ENCODE measurements at places on chromosomes 2 and 18.

- DNase-seq, result no peak
Observed at GRCh38 chr2:8676191-8676920, 5.5 kb upstream of the ID2 start.

- no peak for DNase-seq
Observed at GRCh38 chr2:38218591-38218991, 142.6 kb upstream of the CYP1B1 start.

- DNase-seq, result no peak
Observed at GRCh38 chr2:207995887-207996286, 29.4 kb downstream of the PLEKHM3 start.

GRCh38 chr2:58484221-58484620 is 243.1 kb upstream of the FANCL start:
- no peak for DNase-seq

GRCh38 chr2:221671515-221671914 is 99.4 kb upstream of the EPHA4 start:
- DNase-seq, result no peak

DNA sequence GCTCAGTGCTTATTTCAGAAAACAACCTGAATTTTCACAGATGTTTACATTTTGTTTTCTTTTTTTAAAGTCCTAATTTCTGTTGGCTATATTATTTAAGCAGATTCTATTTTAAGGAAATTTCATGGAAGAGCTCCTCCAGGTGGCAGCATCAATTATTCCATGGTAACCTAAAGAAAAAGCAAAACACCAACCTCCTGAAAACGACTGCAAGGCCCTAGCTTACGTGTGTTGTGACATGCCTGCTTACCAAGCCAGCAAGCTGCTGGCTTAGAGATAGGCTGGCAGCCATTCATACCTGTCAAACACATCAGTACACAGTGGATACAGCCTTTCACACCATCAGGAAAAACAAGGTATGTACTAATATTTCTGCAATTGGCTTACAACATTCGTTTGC is 64.9 kb downstream of the LPIN2 start:
- no peak for DNase-seq

DNA sequence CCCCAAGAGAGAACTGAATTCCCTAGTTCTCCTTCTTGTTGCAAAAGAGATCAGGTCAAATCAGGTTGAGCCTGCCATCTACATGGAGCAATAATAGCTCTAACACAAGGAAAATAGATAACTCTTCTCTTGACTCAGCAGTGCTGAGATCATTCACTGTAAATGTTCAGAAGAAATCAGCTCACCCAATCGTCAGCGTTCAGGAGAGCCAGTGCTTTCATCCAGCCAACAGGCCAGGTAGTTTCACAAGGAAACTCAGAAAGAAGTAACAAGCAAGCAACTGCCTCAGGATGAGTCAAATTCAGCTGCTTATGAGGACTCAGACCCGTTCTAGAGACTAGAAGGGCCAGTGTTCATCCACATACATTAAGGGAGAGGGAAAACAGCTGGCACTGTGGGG is 5.9 kb downstream of the LMAN2L start:
- no peak for DNase-seq

DNA sequence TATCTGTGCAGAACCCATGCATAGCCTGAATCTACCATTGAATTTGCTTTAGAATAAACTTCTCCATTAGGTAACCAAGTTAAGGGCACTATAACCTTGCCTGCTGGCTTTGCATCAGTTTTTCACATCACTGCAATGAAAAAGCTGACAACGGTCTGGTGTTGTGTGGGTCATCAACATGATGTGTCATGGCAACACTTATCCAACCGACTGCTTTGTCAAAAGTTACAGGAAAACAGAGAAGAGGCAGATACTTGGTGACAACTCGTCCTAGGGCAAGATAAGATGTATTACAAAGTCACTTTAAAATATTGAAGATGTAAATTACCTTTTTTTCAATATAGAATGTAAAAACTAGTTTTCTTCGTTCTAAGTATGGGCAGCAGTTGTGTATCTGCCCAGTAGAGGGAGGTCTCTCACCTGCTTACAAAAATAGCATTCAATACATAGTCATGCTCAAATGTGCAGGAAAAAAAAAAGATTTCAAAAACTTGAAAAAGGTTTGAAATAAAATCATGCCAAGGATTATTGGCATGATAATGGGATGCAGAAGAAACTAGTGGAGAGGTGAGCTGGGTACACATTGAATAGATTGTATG is 96.3 kb downstream of the EVA1A start:
- DNase-seq, result no peak

GRCh38 chr2:96207774-96208142 is 869 bp downstream of the STARD7 start:
- DNase-seq, result no peak

- DNase-seq, result no peak
Observed at GRCh38 chr2:119723186-119723585, 36.5 kb upstream of the PTPN4 start.

DNA sequence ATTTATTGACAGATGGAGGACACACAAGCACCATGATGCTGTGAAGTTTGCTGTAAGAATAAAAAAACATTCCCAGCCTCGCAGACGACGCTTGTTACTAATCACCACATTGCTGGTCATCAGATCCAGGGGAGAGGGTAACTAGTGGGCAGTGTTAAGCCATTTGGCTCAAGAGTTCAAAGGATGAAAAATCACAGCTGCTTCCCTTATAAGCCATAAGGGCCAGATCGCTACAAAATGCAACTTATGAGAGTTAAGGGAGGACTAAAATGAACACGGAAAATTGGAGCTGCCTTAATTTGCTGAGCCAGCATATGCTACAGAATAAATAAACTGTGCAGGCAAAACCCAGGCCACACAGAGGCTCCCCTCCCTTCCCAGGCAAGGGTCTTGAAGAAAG is 522.6 kb downstream of the TDRD15 start:
- no peak for DNase-seq

GRCh38 chr2:70043252-70043875 is 43.9 kb upstream of the PCBP1 start:
- no peak for DNase-seq

GRCh38 chr18:76982841-76983583 is 149.6 kb downstream of the MBP start:
- DNase-seq, result peak; percentile 25

GRCh38 chr2:101773137-101773536 is 75.6 kb downstream of the MAP4K4 start:
- DNase-seq, result no peak

DNA sequence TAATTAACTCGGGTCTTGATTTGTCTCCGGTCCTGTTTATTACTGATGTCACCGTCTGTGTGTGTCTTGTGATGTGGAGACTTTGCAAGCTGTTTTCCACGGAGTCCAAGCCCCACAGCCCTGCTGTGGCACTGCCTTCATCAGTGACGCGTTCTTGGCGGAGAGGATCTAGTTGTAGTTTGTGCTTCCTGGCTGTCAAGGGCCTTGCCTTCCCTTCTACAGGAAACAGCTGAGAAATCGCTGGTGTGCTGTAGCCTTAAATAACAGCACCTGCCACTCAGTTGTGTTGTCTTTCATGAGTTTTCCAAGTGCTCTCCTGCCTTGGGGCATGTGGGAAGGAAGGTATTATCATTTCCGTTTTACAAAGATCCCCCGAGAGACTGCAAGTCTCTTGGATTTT is 26.3 kb downstream of the CTIF start:
- no peak for DNase-seq

- DNase-seq, result peak; percentile 98
Observed at GRCh38 chr2:239990966-239991365, 34.2 kb downstream of the NDUFA10 start.

DNA sequence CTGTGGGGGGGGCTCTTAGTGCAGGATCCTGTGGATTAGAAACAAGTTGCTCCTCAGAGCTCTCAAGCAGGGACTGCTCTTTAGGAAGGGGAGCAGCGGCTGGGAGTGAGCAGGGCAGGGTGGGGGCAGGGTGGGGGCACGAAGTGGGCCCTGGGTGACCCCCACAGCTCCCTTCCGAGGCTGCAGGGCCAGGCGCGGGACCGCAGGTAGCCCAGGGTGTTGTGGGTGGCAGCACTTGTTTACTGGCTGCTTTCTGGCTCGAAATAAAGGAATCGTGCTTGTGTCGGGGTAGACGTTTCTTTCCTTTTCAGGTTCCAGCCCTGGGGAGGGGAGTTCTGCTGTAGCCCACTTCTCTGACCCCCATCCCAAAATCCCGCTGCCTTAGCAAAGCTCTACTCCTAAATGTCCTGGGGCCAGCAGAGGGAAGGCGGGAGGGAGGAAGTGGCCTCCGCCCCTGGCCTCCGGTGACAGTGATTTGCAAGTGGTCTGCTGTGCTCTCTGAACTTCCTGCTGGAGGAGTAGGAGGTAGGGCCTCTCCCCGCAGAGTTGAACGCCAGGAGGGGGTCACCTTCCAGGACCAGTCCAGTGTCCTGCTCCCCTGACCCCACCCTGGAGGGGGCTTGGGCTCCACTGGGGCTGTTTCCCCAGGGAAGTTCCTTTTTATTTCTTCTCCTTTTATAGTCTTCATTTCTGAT is 8.3 kb downstream of the NEU4 start:
- no peak for DNase-seq

- peak; percentile 44 for DNase-seq
Observed at GRCh38 chr2:187581125-187581896, 27.1 kb upstream of the TFPI start.

DNA sequence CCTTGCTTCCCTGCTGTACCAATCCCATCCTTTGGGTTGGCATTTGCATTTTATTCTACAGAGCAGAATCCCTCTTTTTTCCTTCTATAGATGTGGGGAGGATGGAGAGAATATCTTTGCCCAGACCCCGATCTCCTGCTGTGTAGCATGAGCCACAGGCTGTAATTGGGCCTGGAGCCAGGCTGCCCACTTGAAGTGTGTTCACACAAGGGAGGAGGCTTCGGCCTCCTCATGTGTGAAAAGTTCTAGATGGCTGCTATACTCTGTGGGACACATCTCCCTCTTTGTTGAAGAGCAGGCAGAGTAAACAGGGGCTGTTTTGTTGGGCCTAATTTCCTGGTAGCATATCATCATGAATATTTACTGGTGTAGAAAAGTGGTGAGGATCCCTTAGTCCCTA is 126.3 kb downstream of the XRCC5 start:
- DNase-seq, result no peak

DNA sequence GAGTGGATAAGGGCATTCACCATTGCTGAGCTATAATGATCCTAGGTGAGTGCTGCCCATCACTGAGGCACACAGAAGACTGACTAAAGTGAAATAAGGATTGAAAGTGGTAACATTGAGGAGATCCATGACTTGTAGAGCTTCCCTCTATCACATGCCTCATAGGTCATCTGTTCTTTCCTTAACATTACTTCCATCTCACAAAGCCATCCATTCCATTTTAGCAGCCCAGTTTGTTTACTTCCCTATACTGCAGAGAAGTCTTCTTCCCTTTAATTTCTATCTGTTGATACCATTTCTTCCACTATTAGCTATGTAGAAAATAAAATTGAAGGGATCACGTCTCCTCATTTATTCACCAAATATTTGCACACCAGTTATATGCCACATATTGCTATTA is 32.1 kb downstream of the ME2 start:
- no peak for DNase-seq

- no peak for DNase-seq
Observed at GRCh38 chr2:66573821-66574233, 138.9 kb downstream of the MEIS1 start.

DNA sequence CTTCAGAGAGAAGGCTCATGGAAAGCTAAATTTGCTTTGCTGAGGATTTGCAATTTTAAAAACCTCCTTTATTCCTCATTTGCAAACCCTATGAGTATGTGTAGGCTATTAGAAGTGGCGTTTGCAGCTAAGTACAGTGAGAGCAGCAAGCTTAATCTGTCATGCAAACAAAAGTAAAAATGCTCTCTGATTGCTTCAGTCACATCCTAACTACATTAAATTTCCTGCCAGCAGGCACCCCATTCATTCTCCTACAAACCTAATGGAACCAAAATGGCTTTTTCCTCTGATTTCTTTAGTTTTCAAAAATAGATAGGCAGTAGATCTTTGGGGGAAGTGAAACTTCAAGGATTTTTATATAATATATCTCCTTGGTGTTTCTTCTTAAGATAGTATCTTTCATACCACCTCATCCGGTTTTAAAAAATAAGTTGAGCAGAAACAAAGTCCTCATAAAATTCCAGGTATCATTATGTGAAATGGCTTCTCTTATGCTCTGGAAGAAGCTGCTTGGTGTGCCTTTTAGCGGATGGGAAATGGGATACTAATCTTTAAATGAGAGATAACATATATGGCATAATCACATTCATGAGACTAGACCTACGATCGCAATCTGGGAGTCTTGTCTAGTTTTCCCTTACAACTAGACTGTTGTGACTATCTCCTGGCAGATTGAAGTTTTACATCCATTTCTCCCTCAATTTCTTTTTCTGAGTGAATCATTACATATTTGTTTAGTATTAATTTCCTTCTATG is 49.1 kb downstream of the CLIP4 start:
- no peak for DNase-seq

DNA sequence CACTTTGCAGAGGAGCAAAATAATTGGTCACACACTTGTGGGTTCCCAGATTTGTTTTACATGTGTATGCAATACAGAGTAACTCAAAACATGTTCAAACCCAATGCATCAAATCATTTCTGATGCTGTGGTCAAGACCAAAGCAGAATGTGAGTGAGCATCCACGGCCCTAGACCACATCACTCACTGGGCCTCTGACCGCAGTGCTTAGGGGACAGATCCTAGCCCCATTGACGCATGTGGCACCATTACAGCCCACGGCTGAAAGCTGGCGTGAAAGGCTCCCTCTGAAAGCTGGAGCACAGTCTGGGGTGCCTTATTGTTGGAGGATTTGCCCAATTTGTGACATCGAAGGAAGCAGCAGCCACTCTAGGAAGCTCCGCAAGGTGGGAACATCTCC is 498.8 kb upstream of the TCF4 start:
- DNase-seq, result no peak

- DNase-seq, result no peak
Observed at GRCh38 chr2:7437141-7437540, 519.9 kb downstream of the RNF144A start.

- no peak for DNase-seq
Observed at GRCh38 chr2:141142025-141142424, 988.8 kb downstream of the LRP1B start.

DNA sequence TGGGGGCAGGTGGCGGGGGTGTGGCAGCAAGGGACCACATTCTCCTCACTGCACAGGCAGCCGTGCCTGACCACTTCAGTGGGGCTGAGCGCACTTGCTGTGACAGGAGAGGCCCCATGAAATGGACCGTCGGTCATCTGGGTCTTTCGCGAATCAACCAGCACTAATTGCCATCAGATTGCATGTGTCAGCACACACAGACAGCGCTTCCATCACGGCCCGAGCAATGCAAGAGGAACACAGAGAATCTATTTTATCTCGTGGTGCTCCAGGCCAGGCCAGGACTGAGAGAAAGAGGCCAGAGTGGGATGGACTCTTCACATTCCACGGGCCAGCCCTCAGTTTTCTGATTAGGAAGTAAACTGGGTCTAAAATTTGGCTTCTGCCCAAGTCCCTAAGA is 87.0 kb downstream of the EIPR1 start:
- DNase-seq, result no peak

DNA sequence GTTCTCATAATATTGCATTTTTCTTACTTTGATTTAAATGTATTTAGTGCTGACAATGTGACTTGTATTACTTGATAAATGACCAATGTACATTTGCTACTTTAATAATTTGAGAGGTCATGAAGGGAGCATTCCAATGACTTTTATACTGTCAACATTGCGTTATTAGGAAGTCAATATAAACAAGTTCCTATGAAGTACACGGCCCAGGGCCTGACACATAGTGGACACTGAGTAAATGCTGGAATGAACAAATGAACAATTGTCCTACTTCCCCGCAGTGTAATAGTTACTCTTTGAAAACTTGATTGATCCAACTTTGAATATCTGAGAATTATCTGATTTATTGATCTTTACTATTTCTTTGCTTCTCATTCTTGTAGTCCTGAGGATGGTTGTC is 47.3 kb downstream of the PKP4 start:
- no peak for DNase-seq

All from NCI-H526 treated with DMSO at 0.1 percent for 48 hours (cell line).